ENCODE measurements at places on chromosomes 12 and 14. TPM values are rescaled to one million over a fixed set of nuclear protein-coding genes. Genes with fewer than 3 reads are reported as not detected.

The ASPG gene
- total RNA-seq = not detected

GRCh38 chr14:68986926-68987652 is 8.0 kb upstream of the ACTN1 start:
- no peak for DNase-seq

DNA sequence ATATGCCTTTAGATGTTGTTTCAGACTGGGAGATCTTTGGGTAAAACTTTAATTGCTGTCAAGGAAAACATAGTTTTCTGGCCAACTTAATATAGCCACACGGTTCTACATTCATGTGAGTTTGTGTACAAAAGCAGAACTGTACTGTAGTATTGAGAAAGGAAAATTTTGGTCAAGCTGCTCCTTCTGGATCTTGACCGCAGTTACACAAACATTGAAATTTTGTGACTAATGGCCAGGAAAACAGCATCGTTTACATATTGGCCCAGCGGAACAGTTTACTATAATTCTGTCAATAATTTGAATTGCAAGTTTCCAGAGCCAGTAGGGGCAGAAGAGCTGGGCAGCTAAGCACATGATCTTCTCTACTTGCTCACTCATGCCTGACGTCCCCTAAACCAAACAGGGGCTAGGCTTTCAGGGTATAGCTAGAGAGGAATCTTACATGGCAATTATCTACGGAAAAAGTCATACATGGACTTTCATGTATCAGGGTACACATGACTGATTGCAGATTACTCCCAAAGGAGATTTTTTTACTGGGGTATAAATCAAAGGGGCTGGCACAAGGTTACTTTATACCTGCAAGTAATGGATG is 11.4 kb upstream of the ART4 start:
- DNase-seq = no peak

GRCh38 chr14:76375947-76376404 is at the start of gene ESRRB:
ESRRB (plus strand) TSS chr14:76376137; CDS start chr14:76376402, 265 bp downstream.
- DNase-seq = peak; percentile 12

GRCh38 chr12:56996793-56997545 is 9.4 kb downstream of the ZBTB39 start:
- DNase-seq = no peak

- DNase-seq = no peak
Measured at GRCh38 chr12:8455727-8456360, at the start of gene CLEC6A. CLEC6A (plus strand) TSS chr12:8455962; CDS start chr12:8456112, 150 bp downstream.

DNA sequence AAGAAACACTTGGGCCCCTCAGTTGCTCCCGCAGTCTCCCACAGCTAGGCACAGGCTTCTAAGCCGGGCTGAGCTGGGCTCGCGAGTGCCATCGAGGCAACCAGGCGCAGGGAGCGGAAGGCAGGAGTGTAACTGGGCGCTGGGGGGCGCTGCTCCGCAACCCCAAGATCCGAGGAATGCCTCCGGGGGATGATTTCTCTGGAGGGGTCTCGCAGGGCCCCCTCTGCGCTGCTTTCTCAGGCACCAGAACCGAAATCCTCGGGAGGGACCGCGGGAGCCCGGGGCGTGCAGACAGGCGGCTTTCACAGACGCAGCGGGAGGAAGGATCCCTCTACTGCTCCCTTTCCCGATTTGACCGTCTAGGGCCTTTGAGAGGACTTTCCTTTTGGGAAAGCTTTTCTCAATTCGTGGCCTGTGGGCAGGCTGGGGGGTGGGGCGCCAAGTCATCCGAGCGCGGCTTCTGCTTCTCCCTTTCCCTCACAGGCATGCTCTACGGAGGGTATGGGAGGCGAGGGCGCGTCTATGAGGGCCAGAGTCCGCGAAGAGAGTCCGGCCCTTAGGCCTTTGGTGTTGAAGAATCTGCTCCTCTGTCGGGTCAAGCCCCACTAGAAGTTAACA is 4.3 kb upstream of the NKX2-1 start:
- DNase-seq = no peak

GRCh38 chr14:28770061-28770460 is 3.5 kb downstream of the FOXG1 start:
- no peak for DNase-seq
